Breast epithelium (tissue), 4 donors: ENCODE measurements at places on chromosomes 7 and 10. TPM values are rescaled to one million over a fixed set of nuclear protein-coding genes. Genes with fewer than 3 reads are reported as not detected.

The GDF2 gene
- total RNA-seq: not detected

The AKR1C4 gene
- not detected for total RNA-seq

The NKX6-2 gene
- not detected for total RNA-seq

The EN2 gene
- 0.32 TPM for total RNA-seq

DNA sequence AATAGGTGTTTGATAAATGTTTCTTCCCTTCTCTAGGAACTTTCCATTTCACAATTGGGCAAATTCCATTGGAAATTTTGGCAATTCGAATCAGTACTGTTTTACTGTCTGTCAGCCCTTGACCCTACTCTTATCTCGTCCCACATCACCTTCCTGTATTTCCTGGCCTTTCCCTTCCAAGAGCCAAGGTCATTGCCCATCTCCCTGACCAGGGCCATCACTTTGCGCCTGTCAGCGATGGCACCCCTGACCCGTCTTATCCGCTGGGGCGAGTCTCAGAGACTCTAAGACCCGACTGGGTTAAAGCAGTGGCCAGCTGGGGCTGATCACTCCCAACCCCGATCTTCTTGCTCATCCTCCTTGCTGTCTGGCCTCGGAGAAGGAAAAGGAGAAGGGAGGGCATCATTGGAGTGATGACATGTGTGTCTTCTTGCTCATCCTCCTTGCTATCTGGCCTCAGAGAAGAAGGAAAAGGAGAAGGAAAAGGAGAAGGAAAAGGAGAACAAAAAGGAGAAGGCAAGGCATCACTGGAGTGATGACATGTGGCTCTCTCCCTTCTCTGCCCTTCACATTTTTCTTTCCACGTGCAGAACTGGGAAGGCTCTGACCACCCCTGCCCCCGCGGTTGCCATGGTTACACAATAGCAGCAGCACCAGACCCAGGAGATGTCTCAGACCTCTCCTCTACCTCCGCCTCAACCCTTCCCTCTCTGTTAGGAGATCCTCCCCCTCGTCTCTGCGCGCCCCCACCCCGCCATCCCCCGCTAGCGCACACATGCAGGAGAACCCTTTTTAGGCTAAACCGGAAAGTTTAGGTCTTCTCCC lies 2.0 kb downstream of the SEMA3D start:
- H3K27ac ChIP-seq: peak overlapping the region; percentile 65
- peaks cover 4% of the 10 kb centered on the region for H3K27me3 ChIP-seq
- peak overlapping the region; percentile 64 for H3K4me3 ChIP-seq
- DNase-seq: no peak

DNA sequence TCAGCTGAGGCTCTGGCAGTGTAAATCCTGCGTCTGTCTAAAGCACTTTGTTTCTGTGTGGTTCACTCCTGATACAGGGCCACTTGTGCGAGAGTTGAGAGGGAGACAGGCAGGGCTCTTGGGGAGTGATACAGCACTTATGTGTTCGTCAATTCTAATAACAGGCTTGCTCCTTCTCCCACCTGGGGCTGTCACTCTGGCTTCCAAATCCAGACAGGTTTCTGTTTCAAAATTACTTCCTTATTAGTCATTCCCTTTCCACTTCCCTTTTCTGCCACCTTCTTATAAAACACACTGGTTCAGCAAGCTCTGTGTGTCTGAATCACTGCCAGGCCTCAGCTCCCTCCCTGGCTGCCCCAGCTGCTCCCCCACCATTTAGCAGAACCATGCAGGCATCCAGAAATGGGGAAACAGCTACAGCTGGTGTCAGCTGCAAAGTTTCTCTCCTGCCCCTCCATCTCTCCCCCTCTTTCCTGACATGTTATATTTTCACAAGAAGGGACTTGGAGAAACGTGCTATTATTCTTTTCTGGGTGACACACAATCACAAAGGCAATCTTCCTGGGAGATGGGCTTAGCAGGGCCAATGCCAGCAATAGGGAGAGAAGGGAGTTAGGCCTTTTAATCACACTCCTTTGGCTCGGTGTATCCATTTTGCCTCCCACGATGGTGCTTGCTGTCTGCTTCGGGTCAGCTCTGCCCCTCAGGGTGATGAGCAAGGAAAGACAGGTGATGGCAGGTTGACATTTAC lies 58.4 kb upstream of the ZNRF2 start:
- no peaks in the 10 kb centered on the region for H3K27me3 ChIP-seq
- peak overlapping the region; percentile 75 for H3K27ac ChIP-seq

- H3K36me3 ChIP-seq: no peaks in the 10 kb centered on the region
- DNase-seq: no peak
- no peaks in the 10 kb centered on the region for H3K4me1 ChIP-seq
These were observed 242.8 kb downstream of the ELFN1 start for GRCh38 chr7:1912593-1913465.

- H3K27ac ChIP-seq: no peak overlapping the region
- no peaks in the 10 kb centered on the region for H3K36me3 ChIP-seq
- H3K27me3 ChIP-seq: no peaks in the 10 kb centered on the region
- H3K4me3 ChIP-seq: no peak overlapping the region
These were observed 157.0 kb upstream of the ADO start for GRCh38 chr10:62647375-62648092.

DNA sequence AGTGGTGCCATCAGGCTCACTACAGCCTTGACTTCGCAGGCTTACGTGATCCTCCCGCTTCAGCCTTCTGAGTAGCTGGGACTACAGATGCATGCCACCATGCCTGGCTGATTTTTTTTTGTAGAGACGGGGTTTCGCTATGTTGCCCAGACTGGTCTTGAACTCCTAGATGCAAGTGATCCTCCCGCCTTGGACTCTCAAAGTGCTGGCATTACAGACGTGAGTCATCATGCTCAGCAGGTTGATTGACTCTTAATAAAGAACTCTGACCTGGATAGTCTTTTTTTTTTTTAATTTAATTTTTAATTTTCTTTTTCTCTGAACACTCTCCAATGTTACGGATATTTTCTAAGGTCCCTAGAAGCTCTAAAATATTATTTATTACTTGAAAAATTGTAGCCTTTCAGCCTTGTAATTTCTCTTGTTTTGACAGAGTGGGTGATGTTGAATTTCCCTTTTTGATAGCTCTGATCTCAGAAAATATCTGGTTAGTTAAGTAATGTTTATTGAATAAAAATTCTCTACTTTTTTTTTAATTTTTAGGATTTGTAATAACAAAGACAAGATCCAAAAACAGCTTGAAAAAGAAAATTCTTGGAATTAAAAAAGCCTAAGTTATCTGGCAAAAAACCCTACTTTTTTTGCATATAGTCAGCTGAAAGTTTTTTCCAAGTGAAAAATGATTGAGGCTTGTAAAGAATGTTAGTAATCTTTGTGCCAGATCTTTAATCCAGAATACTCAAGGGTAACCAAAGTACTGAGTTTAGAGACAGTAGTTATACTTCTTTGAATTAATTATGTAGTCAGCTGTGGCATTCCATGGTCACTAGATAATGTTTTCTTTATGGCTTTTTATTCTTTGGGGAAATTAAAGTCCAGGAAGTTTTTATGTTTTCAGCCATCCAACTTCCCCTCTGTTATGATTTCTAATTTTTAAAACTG lies 26.7 kb downstream of the TBC1D12 start:
- H3K27ac ChIP-seq: no peak overlapping the region
- no peak overlapping the region for H3K4me3 ChIP-seq

- no peaks in the 10 kb centered on the region for H3K36me3 ChIP-seq
- no peak overlapping the region for H3K4me3 ChIP-seq
- H3K27me3 ChIP-seq: no peaks in the 10 kb centered on the region
- no peak for DNase-seq
- H3K4me1 ChIP-seq: no peaks in the 10 kb centered on the region
- no peak overlapping the region for H3K27ac ChIP-seq
These were observed 157.4 kb downstream of the SKIDA1 start for GRCh38 chr10:21368022-21368582.

GRCh38 chr7:12712236-12712635 lies 24.8 kb downstream of the ARL4A start:
- peaks cover 7% of the 10 kb centered on the region for H3K4me1 ChIP-seq
- DNase-seq: no peak
- no peak overlapping the region for H3K27ac ChIP-seq
- H3K27me3 ChIP-seq: no peaks in the 10 kb centered on the region
- H3K4me3 ChIP-seq: no peak overlapping the region
